Inflammatory macrophage (primary cell): ENCODE measurements at places on chromosomes 12 and 14.

DNA sequence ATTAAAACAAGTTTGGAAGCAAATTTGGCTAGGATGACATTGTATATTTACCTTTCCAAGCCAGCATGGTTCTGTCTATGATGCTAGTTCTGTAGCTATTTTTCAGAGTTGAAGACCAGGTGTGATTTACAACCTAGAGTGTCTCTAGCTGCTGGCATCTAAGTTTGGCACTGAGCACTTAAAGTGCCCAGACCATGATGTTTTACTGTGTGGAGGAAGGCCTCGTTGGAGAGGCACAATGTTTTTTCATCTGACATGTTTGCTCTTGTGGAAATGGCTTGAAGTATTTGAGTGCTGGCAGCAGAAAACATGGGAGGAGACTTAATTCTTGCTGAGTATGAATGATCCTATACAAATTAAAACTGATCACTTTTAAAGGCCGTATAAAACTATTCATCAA, 13.0 kb upstream of the C12orf71 start:
- no peak for DNase-seq

GRCh38 chr14:94045101-94045500, 19.0 kb downstream of the OTUB2 start:
- DNase-seq = no peak

DNA sequence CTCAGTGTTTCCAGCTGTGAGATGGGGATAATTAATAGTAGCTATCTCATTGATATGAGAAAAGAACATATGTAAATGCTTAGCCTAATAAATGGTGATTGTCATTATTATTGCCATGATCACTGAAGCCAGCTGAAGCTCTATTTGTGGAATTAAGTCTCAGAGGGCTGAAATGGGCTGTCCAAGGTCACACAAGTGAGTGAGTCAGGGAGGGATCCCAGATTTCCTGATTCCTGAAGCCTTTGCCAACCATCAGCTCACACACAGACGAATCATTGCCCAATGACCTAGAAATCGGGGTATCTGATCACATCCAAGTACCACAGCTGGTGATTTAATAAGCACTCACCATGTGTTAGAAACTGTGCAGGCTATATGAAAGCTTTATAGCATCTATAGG, 21.6 kb upstream of the TMEM229B start:
- DNase-seq = no peak

DNA sequence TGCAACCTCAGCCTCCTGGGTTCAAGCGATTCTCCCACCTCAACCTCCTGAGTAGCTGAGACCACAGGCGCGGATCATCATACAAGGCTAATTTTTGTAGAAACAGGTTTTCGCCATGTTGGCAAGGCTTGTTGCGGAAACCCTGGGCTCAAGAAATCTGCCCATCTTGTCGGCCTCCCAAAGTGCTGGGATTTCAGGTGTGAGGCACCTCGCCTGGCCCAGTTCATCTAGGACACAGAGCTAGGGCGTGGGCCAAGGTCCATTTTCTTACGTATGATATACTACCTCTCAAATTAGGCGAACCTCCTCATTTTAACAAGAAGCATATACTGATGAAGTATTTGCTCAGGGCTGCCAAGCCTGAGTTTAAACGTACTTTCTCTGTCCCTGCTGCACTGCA, 2.1 kb downstream of the RPS29 start:
- DNase-seq = no peak
